Amygdala (tissue), 56 donors: ENCODE measurements at places on chromosomes 4 and X.

DNA sequence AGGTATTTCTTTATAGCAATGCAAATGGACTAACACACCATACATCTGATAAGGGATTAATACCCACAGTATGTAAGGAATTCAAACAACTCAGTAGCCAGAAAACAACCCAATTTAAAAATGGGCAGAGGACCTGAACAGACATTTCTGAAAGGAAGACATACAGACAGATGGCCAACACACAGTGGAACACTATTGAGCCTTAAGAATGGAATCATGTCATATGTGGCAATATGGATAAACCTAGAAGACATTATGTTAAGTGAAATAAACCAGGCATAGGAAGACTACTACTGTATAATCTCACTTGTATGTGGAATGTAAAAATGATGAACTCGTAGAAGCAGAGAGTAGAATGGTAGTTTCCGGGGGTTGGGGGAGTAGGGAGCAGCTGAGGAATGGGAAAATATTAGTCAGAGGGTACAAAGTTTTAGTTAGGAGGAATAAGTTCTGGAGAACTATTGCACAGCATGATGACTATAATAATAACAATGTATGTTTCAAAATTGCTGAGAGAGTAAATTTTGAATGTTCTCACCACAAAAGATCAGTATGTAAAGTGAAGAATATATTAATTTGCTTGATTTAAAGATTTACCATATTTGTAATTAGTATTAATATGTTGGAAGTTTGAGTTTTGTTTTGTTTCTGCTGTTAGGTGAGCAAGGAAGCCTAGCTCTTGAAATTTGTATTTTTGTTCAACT, 25.2 kb downstream of the WDR44 start:
- no peak for DNase-seq

- DNase-seq, result no peak
These were observed 612.6 kb downstream of the STPG2 start for GRCh38 chr4:97530676-97531075.

GRCh38 chr4:145861336-145862318, 77.0 kb downstream of the ZNF827 start:
- DNase-seq, result no peak

GRCh38 chr4:124737619-124738018, 25.1 kb upstream of the ANKRD50 start:
- DNase-seq, result no peak

DNA sequence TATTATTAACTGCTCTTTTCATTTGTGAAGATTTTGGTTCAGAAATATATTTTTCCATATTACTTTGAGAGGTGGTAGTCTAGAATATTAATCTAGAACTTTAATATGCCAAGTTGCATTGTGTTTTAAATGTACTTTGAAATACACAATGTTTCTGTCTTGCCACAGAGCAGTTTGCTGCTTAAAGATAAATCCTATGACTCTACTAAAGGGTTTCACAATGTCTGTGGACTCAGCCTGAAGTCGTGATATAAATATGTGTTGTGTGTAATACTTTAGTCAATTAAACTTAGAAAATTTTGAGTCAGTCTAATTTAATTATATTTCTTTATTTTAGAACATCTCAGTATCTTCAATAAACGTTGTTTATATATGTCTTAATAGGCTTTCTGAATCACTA, 1771.7 kb upstream of the PCDH7 start:
- no peak for DNase-seq

- DNase-seq, result no peak
These were observed 867.7 kb upstream of the AGA start for GRCh38 chr4:178309890-178310289.

GRCh38 chrX:86066998-86067397, 19.6 kb upstream of the CHM start:
- no peak for DNase-seq

GRCh38 chr4:187478292-187479140, 517.1 kb upstream of the ZFP42 start:
- no peak for DNase-seq

DNA sequence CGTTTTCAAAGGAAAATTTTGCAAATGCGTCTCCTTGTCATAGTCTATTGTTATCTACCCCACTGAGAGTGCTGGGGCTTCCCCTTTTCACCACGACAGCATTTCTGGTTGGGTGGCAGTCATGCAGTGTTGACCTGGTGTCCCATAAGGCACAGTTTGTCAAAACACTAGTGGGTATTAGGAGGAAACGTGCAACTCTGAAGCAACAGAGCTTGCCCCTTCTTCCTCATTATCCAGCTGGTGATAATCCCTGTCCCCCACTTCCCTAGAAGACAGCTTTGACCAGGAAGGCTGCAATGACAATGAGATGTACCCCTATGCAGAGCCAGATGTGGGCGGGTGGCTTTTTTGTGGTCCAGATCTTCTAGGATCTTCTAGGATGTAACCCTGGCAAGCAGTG, 1.8 kb downstream of the TBC1D1 start:
- DNase-seq, result no peak

GRCh38 chr4:152033621-152034020, 272.8 kb upstream of the GATB start:
- DNase-seq, result no peak

DNA sequence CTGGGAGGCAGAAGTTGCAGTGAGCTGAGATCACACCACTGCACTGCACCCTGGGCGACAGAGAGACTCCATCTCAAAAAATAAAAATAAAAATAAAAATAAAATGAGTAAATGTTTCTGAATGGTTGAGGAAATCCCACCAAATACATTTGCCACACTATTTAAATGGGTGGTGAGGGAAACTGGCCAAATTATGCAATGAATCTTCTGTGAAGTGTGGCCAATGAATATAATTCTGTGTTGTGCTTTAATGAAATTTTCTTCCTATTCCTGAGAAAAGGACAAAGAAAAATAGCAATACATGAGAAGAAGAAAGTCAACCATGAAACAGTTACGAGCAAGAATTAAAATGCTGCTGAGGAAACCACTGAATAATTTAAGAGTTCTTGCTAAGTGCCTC, 69.9 kb downstream of the CAMK2D start:
- no peak for DNase-seq

- no peak for DNase-seq
These were observed 269.3 kb downstream of the STIM2 start for GRCh38 chr4:27129871-27130366.

DNA sequence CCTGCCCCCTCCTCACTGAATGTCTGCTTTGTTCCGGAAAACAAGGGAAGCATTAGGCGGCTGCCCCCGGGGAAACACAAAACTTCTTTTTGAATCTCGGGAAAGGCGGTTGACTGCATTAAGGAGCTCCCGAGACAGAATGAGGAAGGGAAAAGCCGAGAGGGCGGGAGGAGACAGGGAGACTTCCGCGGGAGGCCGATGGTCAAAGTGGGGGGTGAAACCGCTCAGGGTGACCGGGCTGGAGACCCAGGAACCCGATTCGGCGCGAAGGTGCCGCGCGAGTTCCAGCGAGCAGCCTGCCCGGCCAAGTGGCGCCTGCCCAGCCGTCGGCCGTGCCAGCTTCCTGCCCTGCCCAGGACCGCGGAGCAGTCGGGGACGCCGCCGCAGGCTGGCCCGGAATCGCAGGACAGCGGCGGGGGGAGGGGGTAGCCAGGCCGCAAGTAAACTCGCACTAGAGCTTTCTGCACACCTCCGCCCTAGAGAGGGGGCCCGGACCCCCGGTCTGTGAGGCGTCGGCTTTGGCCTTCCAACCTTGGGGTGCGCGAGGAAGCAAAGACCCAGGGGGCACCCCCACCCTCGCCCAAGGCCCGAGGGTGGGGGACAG, 55.1 kb upstream of the BCOR start:
- peak; percentile 58 for DNase-seq

GRCh38 chrX:148501386-148502066, 1.1 kb downstream of the AFF2 start:
- no peak for DNase-seq

DNA sequence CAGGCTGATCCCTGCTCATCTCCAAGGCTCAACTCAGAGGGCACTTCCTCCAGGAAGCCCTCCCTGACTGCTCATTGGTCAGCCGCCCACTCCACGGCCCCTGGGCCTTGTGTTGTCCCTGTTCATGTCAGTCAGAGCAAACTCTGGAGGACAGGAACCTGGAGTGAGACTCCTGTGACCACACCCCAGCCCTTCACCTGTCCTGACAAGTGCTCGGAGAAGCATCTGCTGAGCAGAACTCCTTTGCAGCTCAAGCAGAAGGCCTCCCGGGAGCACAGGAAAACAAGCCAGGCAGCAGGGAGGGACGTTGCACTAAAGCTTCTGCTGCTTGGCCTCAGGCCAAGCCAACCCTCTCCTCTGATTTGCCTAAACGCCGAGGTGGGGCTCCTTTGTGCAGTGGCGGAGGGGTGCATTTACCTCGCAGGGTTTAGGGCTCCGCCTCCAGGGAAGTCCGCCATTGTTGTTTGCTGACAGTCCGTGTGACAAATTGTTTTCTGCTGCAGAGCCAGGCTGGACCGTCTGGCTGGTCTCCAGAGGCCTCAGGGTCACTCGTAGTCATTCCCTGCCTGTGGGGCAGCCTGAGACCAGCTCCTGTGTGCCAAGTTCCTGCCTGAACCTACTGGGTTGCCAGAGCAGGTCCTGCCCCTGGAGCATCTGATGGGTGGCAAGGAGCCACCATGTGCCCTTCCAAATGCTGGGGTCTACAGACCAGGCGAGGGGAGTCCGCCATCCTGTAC, 61.8 kb downstream of the C4orf50 start:
- DNase-seq, result peak; percentile 22

DNA sequence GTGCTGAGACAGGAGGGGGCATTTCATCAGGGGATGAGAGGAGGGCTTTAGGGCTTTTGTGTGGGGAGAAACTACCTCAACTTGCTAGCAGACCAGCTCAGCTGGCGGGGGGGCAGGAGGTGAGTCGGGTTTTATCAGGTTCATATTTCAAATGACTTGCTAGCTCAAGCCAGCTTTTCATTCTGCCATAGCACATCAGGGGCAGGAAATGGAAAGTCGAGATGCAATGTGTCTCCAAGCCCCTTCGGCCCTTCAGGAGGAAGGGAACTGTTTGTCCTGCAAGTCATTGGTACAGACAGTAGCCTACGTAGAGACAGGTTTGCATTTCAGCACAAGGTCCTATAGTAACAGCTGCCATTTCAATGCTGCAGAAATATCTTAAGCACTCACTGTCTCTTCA, 194.1 kb downstream of the PTTG2 start:
- no peak for DNase-seq

- DNase-seq, result no peak
These were observed 814 bp upstream of the MMAA start for GRCh38 chr4:145618210-145618931.

GRCh38 chr4:2827071-2827873, 16.4 kb upstream of the ADD1 start:
- no peak for DNase-seq

GRCh38 chr4:140706276-140706625, 49.9 kb downstream of the TBC1D9 start:
- DNase-seq, result no peak

- DNase-seq, result no peak
These were observed 4.4 kb downstream of the SOD3 start for GRCh38 chr4:24799544-24800324.

GRCh38 chr4:31995943-31996901, 1276.1 kb downstream of the PCDH7 start:
- DNase-seq, result no peak

GRCh38 chr4:122364700-122365404, 14.0 kb upstream of the ADAD1 start:
- DNase-seq, result no peak

GRCh38 chr4:41795796-41796385, 47.4 kb upstream of the PHOX2B start:
- no peak for DNase-seq
